ENCODE measurements at places on chromosomes 12 and 14.

- no peak for DNase-seq
These were observed 20.0 kb downstream of the BEST3 start for GRCh38 chr12:69679119-69679518.

- no peak for DNase-seq
These were observed 3.5 kb downstream of the RDH5 start for GRCh38 chr12:55723516-55724225.

DNA sequence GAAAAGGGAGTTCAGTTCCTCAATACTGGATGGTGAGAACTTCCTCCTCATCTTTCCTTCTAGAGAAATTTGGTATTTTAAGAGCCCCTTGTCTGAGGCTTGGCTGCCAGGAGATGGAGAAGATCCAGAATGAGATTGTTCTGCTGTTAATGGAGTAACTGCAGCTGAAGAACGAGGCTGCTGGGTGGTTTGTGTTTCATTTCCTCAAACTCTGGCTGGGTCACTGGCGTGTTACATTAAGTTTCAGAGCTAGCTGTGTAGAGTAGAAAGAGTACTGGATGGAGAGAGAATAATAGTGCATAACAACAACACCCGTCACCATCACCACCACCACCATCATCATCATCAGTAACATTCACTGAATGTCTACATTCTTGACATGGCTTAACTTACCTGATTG, 325.0 kb upstream of the TBX3 start:
- no peak for DNase-seq

DNA sequence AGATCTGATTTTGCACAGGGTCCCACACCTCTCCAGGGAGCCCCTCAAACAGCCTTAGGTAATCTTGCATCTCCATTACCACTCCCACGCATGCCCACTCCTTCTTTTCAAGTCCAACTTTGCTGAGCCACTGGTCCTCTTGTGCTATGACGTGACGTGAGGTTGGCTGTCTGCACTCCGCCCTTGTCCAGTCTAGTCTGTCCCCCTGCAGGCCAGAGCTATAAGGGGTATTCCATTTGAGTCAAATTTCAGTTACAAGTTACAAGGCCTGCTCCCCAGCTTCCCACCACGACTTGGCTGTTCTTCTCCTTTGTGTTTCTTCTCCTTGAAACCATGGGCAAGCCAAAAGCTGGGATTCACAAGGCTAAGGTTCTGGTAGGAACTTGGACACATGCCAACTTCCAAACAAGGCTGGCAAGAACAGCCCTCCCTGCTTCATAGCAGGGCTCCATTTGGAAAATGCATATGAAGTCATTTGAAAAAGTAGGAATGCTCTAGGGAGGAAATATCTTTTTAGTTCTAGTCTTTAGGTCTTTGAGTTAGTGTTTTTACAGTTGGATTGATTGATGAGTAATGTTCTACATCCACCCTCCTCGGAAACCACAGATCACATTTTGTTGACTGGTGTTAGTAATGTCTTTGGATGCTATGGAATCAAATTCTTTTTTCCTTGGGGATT, 49.1 kb downstream of the KCNA1 start:
- DNase-seq = no peak

DNA sequence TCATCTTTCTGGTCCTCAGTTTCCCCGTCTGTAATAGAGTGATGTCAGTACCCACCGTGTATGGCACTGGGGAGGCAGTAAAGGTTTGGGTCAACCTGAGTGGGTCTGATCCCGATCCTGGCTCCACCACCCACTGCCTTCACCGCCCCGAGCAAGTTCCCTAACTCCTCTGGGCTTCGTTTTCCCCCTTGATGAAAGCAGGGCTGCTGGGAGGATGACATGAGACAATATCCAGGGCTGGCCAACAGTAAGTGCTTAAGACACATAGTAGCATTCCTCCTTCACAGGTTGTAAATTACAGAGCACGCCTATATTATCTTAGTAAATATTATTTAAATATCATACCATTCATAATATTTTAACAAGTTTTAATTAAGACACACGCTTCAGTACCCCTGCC, 595 bp downstream of the PLEK2 start:
- no peak for DNase-seq

- peak; percentile 32 for DNase-seq
These were observed 49.7 kb downstream of the PSMA6 start for GRCh38 chr14:35341751-35342488.
